Mesenteric fat pad (tissue), 1 donor: ENCODE measurements at places on chromosomes 1 and 21. TPM values are rescaled to one million over a fixed set of nuclear protein-coding genes. Genes with fewer than 3 reads are reported as not detected.
A peak's percentile ranks its signal among the peaks of the same experiment; 100 is the strongest.

DNA sequence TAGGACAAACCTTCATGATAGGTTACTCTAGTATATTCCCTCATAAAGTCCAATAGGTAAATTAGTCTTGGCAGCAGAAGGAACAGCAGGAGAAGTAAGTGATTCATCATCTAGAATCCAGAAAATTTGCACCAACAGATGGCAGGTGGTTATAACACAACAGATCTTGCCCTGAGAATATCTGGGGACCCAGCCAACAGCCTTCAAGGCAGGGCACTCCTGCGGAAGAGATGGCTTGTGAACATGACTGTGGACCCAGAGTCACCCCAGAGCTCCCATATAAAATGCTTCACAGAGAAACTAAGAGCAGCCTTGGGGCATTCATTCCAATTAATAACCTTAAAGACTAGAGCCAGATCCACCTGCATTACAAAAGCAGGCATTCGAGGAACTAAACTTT, 7.9 kb upstream of the PLA2G2C start:
- DNase-seq = no peak

GRCh38 chr1:33331444-33332356, 10.8 kb upstream of the A3GALT2 start:
- DNase-seq = peak; percentile 57

GRCh38 chr1:116154536-116154935, 43.3 kb downstream of the MAB21L3 start:
- peak; percentile 37 for DNase-seq

- no peak for DNase-seq
Observed at GRCh38 chr1:107750364-107750959, 214.5 kb downstream of the VAV3 start.

- DNase-seq = no peak
Observed at GRCh38 chr1:204896023-204896422, 25.4 kb downstream of the NFASC start.

GRCh38 chr1:156711011-156711817, 5.8 kb upstream of the CRABP2 start:
- no peak for DNase-seq

DNA sequence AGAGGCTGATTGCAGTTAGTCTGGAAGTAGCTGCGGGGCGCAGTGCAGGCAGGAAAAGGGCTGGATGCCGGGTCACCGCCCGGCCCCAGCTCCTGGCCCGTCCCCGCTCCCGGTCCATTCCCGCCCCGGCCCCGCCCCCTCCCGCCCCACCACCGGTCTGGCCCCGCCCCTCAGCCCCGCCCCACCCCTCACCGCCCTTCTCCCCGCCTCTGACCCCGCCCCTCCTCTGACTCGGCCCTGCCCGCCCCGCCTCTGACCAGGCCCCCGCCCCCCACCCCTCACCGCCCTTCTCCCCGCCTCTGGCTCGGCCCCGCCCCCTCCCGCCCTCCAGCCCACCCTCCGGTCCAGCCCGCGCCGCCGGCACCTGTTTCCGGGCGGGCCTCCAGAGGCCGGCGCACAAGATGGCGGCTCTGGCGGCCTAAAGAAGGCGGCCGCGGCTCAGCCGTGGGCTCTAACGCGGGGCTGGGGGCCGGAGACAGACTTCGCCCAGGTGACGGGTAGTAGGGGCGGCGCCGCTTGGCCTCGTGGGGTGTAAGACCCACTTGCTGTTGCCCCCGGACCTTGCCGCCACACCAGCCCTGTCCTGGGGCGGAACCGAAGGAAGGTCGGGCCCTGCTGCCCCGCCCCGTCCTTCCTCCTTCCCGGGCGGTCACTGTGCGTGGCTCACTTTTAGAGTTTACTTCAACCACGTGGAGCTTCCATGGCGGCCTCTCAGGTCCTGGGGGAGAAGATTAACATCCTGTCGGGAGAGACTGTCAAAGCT, at the start of gene UBIAD1:
TSS of gene UBIAD1 (plus strand) at position 367 of the 763 bp plus-strand sequence. CDS start at position 701, 334 bp downstream.
- peak; percentile 93 for DNase-seq

GRCh38 chr1:210405316-210405715, 76.6 kb downstream of the HHAT start:
- DNase-seq = no peak

DNA sequence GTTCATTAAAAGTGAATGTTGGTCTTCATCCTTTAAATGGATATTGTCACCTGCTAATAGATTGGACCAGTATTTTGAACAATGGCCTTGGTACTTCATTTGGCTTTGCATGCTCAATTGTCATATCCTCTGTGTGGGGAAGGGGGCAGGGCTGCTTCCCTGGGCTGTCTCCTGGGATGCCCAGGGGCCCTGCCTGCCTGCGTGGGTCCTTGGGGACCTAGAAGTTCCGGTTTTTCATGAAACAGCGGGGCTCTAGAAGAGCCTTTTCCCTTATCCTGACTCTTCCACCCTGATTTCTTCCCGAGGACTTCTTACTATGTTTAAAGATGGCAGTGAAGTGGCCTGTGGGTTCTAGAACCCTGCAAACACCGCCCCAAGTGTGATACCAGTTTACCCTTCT, 97.5 kb downstream of the DISC1 start:
- DNase-seq = no peak

- DNase-seq = no peak
Observed at GRCh38 chr1:192357924-192358323, 41.1 kb downstream of the RGS21 start.

DNA sequence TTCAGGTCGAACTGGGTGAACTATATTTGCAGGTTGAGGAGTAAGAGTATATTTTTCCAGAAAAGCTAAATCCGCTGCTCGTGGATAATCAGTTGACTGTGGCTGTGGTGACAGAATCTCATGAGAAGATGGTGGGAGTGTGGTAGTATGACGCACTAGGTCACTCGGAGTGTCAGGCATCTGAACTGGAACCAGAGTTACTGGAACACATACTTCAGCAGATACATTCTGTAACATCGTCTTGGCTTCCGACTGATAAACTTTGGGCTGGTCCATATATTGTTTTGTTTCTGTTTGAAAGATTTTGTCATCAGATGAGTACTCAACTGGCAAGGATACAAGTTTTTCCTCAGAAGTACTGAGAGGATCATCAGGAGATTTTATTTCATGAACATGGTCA, 13.0 kb upstream of the ASPM start:
- DNase-seq = no peak

DNA sequence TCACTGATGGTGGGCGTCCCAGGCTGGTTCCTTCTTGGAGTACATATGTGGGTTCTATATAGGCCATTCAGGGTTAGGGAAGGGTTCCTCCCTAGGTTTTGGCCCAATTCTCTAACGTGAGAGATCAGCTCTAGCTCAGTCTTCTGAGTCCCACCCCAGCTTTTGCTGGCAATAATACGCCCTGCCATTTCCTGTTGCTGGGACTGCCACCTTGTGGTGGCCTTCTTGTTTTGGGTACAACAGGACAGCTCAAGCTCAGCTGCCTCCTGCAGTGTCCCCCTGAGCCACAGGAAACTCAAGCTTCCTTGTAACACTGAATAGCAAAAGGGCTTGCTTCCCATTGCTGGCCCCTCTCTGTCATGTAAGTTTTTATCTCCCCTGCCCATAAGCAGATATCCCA, 77.8 kb downstream of the BACH1 start:
- no peak for DNase-seq

The PROK1 gene
- 1.3 TPM for total RNA-seq

The SCYL3 gene
- 8.4 TPM for total RNA-seq
